ENCODE measurements at places on chromosomes 7 and 10. TPM values are rescaled to one million over a fixed set of nuclear protein-coding genes. Genes with fewer than 3 reads are reported as not detected.

DNAJC12 gene
- total RNA-seq, result 6.0 TPM

FHIP2A gene
- 18.3 TPM for total RNA-seq

- no peaks in the 10 kb centered on the region for H3K36me3 ChIP-seq
- no peak for DNase-seq
- H3K4me1 ChIP-seq, result no peaks in the 10 kb centered on the region
- H3K27ac ChIP-seq, result no peak overlapping the region
Observed at GRCh38 chr10:65419629-65420028, 1506.2 kb upstream of the LRRTM3 start.

DNA sequence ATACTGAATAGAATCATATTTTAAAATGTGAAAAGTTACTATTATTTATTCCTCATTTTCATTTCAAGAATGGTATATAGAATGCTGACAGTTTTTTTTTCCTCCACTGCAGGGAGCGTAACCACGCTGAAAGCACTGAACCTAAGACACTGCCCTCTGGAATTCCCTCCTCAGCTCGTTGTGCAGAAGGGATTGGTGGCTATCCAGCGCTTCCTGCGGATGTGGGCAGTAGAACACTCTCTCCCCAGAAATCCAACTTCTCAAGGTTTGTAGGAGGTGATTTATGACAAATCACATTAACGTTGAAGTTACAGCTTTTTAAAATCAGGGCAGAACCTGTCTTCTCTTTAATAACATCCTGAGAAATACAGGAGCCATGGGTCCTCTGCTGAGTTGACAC is 12.4 kb downstream of the LRRC27 start:
- H3K4me3 ChIP-seq, result no peak overlapping the region

GRCh38 chr7:27774717-27775328 is 34.9 kb downstream of the TAX1BP1 start:
- no peaks in the 10 kb centered on the region for H3K27me3 ChIP-seq
- peaks cover 12% of the 10 kb centered on the region for H3K36me3 ChIP-seq
- DNase-seq, result no peak
- no peak overlapping the region for H3K4me3 ChIP-seq
- no peak overlapping the region for H3K27ac ChIP-seq

Data from right atrium auricular region (tissue), 2 donors.